AG08396 (cell line): ENCODE measurements at places on chromosomes 5 and 9.

DNA sequence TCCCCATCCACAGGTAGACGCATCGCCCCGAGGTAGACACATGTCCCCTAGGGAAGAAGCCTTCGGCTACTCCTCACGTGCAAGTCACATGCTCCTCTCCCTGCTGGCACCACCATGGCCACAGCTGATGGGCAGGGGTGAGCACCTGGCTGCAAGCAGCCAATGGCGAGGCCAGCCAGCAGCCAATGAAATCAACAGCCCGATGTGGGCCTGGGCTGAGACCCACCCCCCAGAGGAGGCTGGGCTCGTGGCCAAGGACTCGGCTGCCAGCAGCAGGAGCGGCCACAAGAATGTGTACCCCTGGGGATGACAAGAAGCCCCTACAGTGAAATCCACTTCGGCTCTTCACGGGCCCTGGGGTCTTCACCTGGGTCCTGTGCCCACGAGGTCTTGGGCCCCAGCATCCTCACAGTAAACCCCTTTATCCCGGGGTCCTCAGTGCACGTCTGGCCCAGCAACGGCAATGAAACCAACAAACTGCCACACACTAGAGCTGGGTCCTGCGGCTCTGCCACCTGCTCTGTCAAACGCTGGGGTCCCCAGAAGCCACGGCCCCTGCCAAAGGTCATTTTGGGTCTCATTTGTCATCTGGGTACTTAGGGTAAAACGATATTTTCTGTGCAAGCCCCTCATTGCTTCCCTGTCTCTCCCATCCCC, 22.1 kb upstream of the PTGES start:
- DNase-seq: no peak

GRCh38 chr9:113345190-113345589, 4.2 kb upstream of the BSPRY start:
- DNase-seq: no peak

DNA sequence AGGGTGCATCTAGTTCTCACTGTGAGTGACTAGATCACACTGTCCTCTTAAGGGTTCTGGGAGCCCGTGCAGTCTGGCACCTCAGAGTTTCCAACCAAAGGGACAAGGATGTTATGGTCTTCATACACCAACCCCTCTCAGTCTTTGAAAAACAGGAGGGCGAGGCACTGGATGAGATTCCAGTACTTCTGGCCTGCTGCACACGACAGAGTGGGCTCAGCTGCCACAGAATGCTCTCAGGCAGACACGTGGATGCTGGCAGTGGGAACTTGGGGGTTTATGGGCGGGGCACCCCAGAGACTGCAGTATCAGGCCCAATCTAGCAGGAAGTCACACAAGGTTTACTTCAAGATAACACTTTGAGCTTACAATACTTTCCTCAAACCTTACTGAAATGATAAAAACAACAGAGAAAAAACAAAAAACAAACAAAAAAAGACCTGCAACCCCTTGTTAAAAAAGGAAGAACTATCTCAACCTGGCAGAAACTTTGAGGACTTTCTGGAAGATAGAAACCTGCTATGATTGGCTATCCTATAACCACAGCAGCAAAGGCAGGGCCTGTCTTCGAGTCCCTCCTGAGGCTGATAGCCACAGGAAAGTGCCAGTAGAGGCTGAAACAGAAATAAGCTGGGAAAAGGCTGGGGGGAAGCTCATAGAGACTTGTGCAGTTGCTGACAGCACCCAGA, 28.3 kb upstream of the TGFBR1 start:
- no peak for DNase-seq

- no peak for DNase-seq
These were observed 33.8 kb downstream of the CAPSL start for GRCh38 chr5:35904443-35905132.

DNA sequence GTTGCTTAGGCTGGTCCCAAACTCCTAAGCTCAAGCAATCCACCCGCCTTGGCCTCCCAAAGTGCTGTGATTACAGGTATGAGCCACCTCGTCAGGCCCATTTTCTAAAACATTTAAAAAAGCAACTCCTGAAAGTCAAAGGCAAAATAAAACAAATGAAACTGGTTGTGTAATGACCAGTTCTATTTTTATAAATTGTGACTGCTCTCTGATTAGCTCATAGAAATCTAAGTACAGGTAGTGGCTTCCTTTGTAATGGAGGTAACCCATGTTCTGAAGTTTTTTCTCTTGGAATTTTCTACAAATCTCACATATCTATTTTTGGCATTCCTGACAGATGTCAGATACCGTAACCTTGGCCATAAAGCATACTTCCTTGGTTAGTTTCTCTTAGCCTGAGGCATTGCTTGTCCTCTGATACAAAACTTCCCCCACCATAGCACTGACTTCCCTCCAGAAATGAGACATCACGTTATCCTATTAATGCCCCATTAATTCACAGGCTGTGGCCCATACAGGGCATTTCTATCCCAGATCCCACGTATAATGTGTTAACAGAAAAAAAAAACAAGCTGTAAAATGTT, 14.1 kb upstream of the AK3 start:
- DNase-seq: no peak

DNA sequence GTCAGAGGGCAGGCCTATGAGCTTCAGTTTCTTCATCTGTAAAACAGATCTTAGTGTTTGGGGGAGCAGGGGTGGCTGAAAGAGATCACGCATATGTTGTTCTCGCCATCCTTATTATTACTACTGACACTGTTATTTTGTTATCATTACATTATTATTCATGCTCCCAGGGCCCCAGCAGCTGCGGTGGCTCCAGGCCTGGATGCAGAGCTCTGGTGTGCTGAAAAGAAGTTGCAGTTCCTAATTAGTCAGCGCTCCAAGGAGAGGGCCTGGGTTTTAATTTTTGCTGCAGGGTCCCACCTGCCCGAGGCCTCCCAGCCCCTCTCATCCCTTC, 19.5 kb downstream of the CXXC5 start:
- peak; percentile 77 for DNase-seq

DNA sequence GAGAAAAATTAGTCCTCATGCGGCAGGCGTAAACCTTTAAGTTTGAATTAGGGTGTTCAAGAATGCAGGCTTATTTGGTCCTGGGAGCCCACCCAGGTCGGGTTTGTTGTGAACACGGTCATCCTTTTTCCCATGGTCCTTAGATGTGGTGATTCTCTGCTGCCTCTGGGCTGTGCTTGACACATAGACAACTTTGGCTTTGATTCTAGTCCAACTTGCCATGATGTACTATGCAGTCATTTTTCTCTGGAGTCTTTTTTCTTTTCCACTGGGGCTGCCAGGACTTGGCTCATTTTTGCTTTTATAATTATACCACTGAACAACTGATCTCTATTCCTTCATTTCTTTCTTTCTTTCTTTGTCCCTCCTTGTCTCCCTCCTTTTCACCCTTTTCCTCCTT, 218.6 kb downstream of the SREK1 start:
- DNase-seq: no peak

DNA sequence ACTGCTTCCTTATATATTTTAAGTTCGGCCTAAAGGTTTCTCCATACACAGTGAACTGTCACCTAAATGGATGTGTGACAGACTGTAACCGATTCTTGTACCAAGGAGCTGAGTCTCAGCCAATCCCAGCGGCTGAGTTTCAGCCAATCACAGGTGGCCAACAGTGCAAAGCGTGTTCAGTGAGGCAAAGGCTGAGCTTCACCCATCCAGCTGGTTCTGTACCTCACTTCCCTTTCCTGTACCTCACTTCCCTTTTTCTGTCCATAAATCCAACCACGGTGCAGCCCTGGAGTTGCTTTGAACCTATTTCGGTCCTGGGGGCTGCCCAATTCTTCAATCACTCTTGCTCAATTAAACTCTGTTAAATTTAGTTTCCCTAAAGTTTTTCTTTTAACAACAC, 15.7 kb upstream of the TBC1D9B start:
- DNase-seq: no peak

DNA sequence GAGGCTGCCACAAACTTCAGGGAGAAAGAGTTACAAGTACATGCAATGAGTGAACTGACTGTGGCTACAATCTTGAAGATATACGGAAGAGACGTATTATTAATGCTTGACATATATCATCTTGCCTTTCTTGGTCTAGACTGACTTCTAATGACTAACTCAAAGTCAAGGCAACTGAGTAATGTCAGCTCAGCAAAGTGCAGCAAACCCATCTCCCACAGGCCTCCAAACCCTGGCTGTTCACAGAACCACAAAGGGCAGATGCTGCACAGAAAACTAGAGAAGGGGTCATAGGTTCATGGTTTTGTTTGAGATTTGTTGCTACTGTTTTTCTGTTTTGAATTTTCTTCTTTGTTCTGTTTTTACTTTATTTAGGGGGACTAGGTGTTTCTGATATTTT, 21.0 kb downstream of the IL7R start:
- DNase-seq: no peak

GRCh38 chr5:62283005-62283404, 23.0 kb upstream of the KIF2A start:
- DNase-seq: no peak

DNA sequence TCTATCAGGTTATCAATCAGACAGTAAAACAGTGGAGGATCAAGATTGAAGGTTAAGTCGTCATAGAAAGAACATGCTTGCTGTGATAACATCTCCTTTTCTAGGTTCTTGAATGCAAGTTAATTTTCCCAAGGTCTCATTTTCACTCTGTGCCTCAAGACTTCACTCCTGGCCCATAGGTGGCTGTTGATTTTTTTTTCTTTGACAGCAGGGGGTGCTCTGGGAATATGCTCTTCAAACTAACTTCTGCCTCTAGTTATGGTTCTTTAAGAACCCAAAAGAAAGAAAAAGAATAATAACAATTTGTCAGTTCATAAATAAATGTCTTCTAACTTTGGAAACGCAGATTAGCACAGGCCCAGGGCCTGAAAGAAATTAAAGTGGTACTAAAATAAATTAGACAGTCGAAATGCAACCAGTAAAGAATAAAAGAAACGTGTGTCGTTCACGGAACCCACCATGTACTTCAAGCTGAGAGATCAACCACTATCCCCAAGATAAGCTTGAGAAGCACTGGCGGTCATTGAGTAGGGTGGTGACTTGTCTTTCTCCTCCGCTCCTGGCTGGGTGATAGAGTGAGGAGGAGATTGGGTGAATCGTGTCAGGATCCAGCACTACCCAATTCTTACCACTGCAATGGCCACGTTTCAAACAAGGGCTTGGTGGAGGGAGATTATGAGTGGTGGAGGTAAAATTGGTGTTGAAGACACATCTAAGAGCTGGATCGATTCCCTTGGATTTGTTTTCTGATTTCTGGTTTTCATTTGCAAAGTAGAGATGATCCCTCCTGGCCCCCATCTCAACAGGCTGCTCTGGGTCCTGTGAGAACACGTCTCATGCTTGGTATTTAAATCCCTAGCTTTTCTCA, 93.4 kb upstream of the IRX4 start:
- DNase-seq: no peak

GRCh38 chr5:88677943-88678769, 204.8 kb downstream of the MEF2C start:
- no peak for DNase-seq

- DNase-seq: no peak
These were observed 85.9 kb upstream of the TRIO start for GRCh38 chr5:14057289-14057688.

DNA sequence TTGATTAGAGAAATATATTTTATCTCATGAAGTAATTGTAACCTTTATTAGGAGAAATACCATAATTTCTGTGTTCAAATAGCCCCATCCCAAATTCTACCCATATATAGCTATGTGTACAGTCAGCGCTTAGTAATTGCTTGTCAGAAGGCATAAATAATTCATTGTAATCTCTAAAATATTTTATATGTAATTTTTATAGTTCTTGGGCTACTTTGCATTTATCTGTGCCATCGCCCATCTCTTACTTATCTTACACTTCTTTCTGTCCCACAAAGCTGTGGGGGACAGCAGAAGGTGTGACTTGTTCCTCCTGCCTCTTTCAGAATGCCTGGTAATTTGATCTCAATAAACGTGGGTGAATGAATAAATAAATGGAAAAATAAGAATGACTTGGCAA, 5.5 kb downstream of the ADAMTSL1 start:
- DNase-seq: no peak

GRCh38 chr5:6914347-6914746, 201.1 kb downstream of the TENT4A start:
- DNase-seq: no peak

GRCh38 chr5:143355710-143356109, 47.8 kb downstream of the NR3C1 start:
- DNase-seq: peak; percentile 73

DNA sequence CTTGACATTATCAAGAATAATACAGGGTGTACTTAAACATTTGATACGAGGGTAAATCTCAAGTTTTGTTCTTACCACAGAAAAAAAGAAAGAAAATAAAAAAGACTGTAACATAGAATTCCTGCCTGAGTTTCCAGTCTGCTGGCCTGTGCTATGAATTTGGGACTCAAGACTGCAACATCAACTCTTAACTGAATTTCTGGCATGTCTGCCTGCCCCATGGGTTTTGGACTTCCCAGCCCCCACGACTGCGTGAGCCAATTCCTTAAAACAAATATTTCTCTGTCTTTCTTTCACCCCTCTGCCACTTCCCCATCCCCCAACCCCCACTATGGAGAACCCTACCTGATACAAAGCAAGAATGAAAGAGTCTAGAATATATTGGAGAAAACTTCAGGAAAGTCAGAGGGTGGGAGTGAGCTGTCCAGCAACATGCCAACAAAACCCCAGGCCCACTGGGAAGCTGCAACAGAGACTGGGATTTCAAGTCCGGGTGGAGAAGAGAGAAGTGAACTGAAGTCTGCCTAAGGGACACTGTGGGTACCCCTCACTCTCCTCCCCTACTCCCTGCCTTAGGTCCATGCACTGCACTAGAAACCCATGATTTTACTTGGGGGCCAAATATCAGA, 43.0 kb downstream of the MARCHF3 start:
- no peak for DNase-seq

DNA sequence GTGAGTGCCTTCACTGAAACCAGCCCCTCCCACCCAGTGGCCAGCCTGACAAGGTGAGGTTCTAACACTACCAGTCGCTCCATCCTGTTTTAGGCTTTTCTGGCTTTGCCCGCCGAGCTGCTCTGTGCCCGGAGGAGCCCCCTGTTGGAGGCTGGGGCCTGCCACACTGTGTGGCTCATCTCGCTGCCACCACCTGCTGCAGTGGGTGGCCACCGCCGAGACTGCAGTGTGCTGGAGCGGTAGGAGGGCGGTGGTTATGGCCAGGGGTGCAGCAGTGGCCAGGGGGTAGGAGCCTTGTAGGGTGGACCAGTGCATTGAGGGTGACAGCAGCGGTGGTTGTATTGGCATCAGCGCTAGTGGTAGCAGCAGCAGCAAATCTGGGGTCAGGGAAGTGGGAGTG, 74.7 kb upstream of the PCAT7 start:
- DNase-seq: no peak

- DNase-seq: no peak
These were observed 30.1 kb upstream of the PRDM12 start for GRCh38 chr9:130634191-130634768.

- DNase-seq: no peak
These were observed 22.1 kb downstream of the DAB2IP start for GRCh38 chr9:121673576-121673975.

GRCh38 chr9:26112724-26113123, 434.5 kb upstream of the TUSC1 start:
- no peak for DNase-seq

- DNase-seq: no peak
These were observed 398.3 kb downstream of the ANXA1 start for GRCh38 chr9:73549991-73550390.

GRCh38 chr9:88993871-88994460, 2.7 kb downstream of the S1PR3 start:
- no peak for DNase-seq

GRCh38 chr5:120228262-120229031, 235.7 kb upstream of the PRR16 start:
- DNase-seq: no peak
